ENCODE measurements at places on chromosomes 12 and 14. TPM values are rescaled to one million over a fixed set of nuclear protein-coding genes. Genes with fewer than 3 reads are reported as not detected.

Gene SLC5A8
- total RNA-seq, result not detected

DNA sequence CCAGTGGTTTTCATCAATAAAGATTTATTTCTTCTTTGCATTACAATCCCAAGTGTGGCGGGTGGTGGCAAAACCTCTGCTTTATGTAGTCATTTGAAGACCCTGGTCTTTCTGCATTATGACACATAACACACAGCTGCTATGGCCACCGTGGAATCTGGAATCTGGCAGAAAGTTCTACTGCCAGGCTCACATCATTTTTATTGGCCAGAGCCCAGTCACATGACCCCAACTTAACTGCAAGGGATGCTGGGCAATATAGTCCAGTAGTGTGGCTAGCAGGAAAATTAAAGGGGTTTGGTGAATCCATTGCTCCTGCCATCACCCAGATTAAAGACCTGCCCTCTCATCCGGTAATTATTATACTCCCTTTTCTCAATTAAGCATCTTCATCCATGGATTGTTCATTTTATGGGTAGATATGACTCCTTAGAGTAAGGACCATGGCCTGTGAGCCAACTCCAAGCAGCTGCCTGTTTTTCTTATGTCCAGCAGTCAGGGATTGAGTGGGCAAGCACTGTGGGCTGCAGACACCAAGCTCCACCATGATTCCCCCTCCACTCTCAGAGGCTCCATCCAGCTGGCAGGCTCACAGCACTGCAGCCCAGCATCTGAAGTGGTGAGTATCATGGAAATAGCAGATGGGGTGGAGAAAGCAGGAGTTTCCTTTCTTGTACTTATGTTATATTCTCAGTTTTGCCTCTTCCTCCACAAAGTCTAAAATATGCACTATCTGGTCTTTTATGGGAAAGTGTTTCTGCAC lies 1030.7 kb downstream of the AACS start:
- H3K36me3 ChIP-seq, result no peaks in the 10 kb centered on the region
- no peak for DNase-seq
- no peaks in the 10 kb centered on the region for H3K27me3 ChIP-seq
- H3K4me3 ChIP-seq, result no peak overlapping the region
- no peak overlapping the region for H3K27ac ChIP-seq

GRCh38 chr12:100332852-100333251 lies 24.0 kb upstream of the SLC17A8 start:
- H3K4me1 ChIP-seq, result no peaks in the 10 kb centered on the region
- DNase-seq, result no peak
- no peak overlapping the region for H3K27ac ChIP-seq

Gene AICDA
- not detected for total RNA-seq

Gene TMEM121
- 1.1 TPM for total RNA-seq

GRCh38 chr12:64461634-64462414 lies 9.9 kb downstream of the TBK1 start:
- DNase-seq, result no peak
- H3K27me3 ChIP-seq, result no peaks in the 10 kb centered on the region
- H3K4me3 ChIP-seq, result no peak overlapping the region
- H3K27ac ChIP-seq, result no peak overlapping the region

- DNase-seq, result no peak
- peak overlapping the region; percentile 69 for H3K4me3 ChIP-seq
- H3K4me1 ChIP-seq, result peaks cover 8% of the 10 kb centered on the region
- H3K36me3 ChIP-seq, result no peaks in the 10 kb centered on the region
- peak overlapping the region; percentile 49 for H3K27ac ChIP-seq
Measured at GRCh38 chr12:105330931-105331804, 677 bp downstream of the C12orf75 start.

DNA sequence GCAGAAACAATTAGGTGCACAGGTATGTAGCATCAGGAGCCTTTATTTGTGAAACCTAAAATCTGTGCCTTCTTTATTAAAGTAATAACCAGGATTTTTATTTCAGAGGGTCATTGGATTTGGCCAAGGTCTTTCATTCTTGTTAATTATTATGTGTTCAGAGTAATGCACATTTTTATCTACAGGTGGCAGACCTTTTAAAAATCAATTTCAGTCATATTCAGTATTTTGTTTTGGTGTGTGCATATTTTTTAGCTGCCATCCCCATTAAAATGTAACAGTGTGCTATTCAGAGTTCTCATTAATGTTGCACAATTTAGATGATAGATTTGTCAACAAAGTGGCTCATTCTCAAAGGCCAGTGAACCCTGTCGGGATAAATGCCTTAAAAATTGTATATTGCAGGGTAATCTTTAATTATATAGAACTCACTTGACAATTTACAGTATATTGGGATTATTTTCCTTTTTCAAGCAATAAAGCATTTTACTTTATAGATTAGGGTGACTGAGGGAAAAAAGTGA lies 319.3 kb upstream of the SOX5 start:
- no peaks in the 10 kb centered on the region for H3K4me1 ChIP-seq
- H3K27me3 ChIP-seq, result no peaks in the 10 kb centered on the region
- no peak for DNase-seq

GRCh38 chr12:122028905-122029560 lies 7.3 kb downstream of the BCL7A start:
- no peak for DNase-seq
- H3K4me1 ChIP-seq, result peaks cover 60% of the 10 kb centered on the region
- H3K27me3 ChIP-seq, result no peaks in the 10 kb centered on the region
- no peaks in the 10 kb centered on the region for H3K36me3 ChIP-seq

- no peak for DNase-seq
- H3K4me1 ChIP-seq, result no peaks in the 10 kb centered on the region
- H3K27me3 ChIP-seq, result no peaks in the 10 kb centered on the region
Measured at GRCh38 chr12:123961585-123962345, 10.9 kb downstream of the CCDC92 start.

DNA sequence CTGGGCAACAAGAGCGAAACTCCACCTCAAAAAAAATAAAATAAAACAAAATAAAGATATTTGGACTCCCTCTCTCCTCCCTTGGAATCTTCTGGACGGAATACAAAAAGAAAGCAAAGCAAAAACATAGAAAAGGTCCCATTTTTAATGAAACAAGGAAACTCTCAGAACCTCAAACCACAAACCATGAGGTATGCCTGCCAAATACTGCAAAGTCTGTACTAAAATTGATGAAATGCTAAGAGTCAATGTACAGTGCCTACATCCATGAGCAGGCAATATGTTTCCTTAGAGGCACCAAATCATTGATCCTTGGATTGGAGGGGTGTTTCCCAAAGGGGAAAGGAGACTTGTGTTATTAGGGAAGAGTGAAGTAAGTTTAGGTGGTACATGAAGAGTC lies 8.2 kb upstream of the RPS6KA5 start:
- peaks cover 15% of the 10 kb centered on the region for H3K4me1 ChIP-seq
- no peak overlapping the region for H3K4me3 ChIP-seq
- no peaks in the 10 kb centered on the region for H3K36me3 ChIP-seq
- no peaks in the 10 kb centered on the region for H3K27me3 ChIP-seq
- H3K27ac ChIP-seq, result no peak overlapping the region

- H3K27me3 ChIP-seq, result no peaks in the 10 kb centered on the region
- no peak overlapping the region for H3K27ac ChIP-seq
- H3K4me1 ChIP-seq, result no peaks in the 10 kb centered on the region
- no peak for DNase-seq
Measured at GRCh38 chr12:88597365-88597764, 17.1 kb upstream of the KITLG start.

DNA sequence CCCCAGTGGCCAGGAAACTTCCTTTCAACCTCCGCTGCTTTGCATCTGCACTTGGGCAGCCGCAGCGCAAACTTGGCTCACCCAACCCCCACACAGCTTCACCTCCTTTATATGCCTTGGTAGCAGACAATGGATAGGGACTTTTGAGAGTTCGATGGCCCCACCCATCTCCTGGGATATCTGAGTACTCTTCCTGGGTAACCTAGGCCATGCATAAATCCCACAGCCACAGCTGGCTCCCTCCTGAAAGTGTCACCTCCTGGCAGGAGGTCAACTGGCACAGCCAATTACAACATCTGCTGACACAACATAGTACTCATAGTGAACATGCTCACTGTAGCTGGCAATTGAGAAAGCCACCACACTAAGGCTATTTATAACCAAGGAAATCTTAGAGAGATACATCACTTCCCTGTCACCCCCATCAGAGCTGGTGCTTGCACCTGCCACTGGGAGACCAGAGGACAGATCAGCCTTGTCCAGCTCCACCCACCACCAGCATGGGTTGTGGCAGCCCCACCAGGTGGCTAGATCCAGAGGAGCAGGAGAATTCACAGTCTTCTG lies 410.0 kb downstream of the SYT1 start:
- no peak overlapping the region for H3K4me3 ChIP-seq
- H3K27me3 ChIP-seq, result no peaks in the 10 kb centered on the region
- no peak for DNase-seq
- no peaks in the 10 kb centered on the region for H3K4me1 ChIP-seq
- no peak overlapping the region for H3K27ac ChIP-seq
- no peaks in the 10 kb centered on the region for H3K36me3 ChIP-seq

DNA sequence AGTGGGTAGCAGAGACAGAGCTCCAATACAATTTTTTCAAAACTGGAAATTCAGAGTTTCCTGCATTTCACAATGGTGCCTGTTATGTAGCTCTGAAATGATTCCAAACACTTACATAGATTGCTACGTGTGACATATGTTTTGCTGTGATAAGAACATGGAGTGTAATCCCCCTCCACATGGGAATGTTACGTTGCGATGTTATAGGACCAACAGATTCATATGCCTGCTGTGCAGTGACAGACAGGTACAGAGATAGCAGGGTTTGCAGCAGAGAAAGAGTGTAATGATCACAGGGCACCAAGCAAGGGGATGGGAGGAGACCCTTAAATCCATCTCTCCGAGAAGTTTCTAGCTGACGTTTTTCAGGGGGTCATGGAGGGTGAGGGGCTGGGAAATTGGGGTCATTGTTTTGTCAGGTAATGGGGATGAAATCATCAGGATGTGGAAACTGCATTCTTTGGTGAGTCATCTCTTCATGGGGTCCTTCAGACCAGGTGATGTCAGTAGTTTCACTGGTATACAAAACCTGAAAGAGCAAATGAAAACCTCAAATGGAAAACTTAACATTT lies 76.6 kb upstream of the OSBPL8 start:
- no peaks in the 10 kb centered on the region for H3K4me1 ChIP-seq
- no peak overlapping the region for H3K4me3 ChIP-seq
- DNase-seq, result no peak
- no peaks in the 10 kb centered on the region for H3K36me3 ChIP-seq
- H3K27ac ChIP-seq, result no peak overlapping the region

DNA sequence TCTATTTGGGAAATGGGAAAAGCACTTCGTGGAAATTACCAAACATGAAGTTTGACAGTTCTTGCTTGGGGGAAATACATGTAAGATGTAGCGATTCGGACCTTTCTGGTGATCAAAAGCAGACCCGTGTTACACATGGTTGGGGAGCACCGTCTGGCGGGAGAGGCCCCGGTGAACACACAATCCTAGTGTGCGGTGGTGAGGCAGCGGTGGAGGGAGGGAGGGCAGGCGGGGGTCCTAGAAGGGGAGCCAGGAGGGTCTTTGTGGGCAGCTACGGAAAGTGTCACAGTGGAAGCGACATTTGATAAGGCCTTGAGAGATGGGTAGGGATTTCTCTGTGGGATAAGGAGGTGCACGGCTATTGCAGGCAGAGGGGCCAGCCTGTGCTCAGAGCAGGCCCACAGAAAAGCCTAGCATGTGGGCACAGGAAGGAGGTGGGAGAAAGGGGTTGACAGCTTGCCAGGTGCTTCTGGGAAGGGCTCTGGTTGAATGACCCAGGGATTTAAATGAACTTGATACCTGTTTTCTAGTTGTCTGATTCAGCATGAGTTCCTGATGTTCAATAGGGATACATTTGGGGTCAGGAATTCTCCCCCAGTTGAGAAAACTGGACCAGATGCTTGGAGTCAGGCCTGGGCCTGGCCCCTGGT lies 7.2 kb downstream of the MVK start:
- H3K4me1 ChIP-seq, result peaks cover 2% of the 10 kb centered on the region
- no peak for DNase-seq
- no peaks in the 10 kb centered on the region for H3K36me3 ChIP-seq
- no peaks in the 10 kb centered on the region for H3K27me3 ChIP-seq

DNA sequence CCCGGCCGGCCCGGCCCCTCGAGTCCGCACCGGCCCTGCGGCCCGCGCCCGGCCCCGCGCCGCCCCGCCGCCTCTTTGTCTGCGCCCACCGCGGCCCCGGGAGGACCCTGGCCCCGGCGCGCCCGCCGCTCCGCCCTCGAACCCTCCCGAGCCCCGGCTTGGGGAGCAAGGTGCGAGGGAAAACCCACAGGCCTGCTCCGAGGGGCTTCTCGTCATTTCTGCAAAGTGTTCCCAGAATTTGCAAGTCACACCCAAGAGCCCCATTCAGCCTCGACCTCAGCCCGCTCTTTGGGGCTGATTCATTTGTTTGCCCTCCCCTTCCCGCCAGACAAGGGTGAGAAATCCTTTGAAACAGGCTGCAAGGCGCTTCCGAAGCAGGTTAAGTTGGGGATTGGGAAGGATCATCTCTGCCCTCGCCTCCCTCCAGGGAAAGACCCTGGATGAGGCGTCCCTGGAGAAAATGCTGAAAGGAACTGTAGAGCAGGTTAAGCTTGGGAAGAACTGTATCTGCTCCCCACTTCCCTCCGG lies 325 bp upstream of the CLIP1 start:
- DNase-seq, result no peak
- no peaks in the 10 kb centered on the region for H3K36me3 ChIP-seq
- H3K4me1 ChIP-seq, result peaks cover 40% of the 10 kb centered on the region
- no peaks in the 10 kb centered on the region for H3K27me3 ChIP-seq

- no peaks in the 10 kb centered on the region for H3K36me3 ChIP-seq
- H3K27me3 ChIP-seq, result no peaks in the 10 kb centered on the region
- H3K4me1 ChIP-seq, result no peaks in the 10 kb centered on the region
- no peak for DNase-seq
- H3K27ac ChIP-seq, result no peak overlapping the region
- no peak overlapping the region for H3K4me3 ChIP-seq
Measured at GRCh38 chr12:21973221-21973620, 32.0 kb upstream of the ABCC9 start.

Gene PCED1B
- 0.55 TPM for total RNA-seq

Gene PIK3C2G
- total RNA-seq, result not detected

Gene BAZ2A
- 65.8 TPM for total RNA-seq

- DNase-seq, result no peak
- no peaks in the 10 kb centered on the region for H3K27me3 ChIP-seq
- H3K4me1 ChIP-seq, result peaks cover 5% of the 10 kb centered on the region
- H3K4me3 ChIP-seq, result no peak overlapping the region
- no peaks in the 10 kb centered on the region for H3K36me3 ChIP-seq
Measured at GRCh38 chr12:104175726-104176247, 37.8 kb upstream of the NFYB start.

- no peak overlapping the region for H3K27ac ChIP-seq
- no peak overlapping the region for H3K4me3 ChIP-seq
- DNase-seq, result no peak
- H3K27me3 ChIP-seq, result no peaks in the 10 kb centered on the region
- H3K4me1 ChIP-seq, result no peaks in the 10 kb centered on the region
- H3K36me3 ChIP-seq, result no peaks in the 10 kb centered on the region
Measured at GRCh38 chr14:28975084-28975483, 208.5 kb downstream of the FOXG1 start.

Gene CLEC1B
- total RNA-seq, result 0.53 TPM

Gene KERA
- total RNA-seq, result not detected

GRCh38 chr12:65529771-65530435 lies 251.4 kb downstream of the MSRB3 start:
- no peak overlapping the region for H3K27ac ChIP-seq
- H3K36me3 ChIP-seq, result no peaks in the 10 kb centered on the region
- no peaks in the 10 kb centered on the region for H3K4me1 ChIP-seq
- H3K4me3 ChIP-seq, result no peak overlapping the region
- no peaks in the 10 kb centered on the region for H3K27me3 ChIP-seq
- DNase-seq, result no peak
